ENCODE measurements at places on chromosomes 1 and 21.
A peak's percentile ranks its signal among the peaks of the same experiment; 100 is the strongest.

DNA sequence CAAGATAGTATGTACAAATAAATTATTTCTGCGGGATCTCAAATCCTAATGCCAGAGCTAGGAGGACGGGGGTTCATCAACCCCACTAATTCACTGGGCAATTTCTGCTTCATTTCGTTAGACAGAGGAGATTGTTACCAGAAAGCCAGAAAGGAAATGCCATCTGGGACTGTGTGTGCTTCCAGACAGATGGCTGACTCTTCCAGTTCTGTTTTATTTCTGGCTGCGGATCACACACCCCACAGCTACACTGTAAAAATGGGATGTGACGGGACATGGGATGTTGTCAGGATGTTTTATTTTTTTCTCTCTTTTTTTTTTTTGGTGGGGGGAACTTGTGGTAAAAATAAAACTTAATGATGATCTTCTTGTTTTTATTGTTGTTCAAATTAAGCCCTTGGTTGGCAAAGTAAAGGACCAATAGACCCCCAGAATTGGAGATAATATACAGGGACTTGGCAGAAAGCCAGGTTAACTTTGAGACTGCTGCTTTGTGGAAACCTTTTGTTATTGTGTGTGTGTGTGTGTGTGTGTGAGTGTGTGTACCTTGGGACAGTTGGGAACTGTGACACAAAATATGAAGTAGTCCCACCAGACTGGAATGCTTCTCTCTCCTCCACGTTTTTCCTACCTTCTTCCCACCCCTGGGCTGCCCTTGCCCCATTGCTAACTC, 114.5 kb downstream of the NUF2 start:
- peak; percentile 84 for DNase-seq

DNA sequence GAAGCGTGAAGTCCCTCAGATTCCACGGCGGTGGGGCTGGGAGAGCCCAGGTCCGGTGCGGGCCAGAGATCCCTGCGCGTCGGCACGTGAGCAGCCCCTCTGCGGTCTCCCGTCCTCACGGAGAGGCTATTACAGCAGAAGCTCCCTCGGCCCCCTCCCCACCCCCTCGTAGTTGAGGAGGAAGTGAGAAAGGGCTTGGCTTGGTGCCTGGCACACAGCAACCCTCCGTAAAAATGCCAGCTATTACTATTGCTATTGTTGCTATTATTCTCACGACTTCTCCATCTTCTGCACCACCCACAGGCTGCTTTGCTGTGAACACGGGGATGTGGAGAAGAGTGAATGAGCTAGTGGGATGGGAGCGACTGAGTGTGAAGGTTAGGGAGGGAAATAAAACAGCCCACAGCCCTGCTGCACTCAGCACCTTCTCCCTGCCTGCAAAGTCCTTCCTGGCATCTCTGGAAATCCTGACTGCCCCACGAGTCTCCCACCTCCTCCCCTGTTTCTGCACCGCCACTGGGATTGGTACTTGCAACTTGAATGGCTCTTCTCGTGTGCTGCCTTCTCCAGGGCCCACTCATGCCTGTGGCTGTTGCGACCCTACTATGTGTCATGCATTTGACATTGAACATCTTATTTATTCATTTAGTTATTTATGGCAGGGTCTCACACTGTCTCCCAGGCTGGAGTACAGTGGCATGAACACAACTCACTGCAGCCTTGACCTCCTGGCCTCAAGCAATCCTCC, 26.6 kb downstream of the ZBTB18 start:
- DNase-seq, result no peak

DNA sequence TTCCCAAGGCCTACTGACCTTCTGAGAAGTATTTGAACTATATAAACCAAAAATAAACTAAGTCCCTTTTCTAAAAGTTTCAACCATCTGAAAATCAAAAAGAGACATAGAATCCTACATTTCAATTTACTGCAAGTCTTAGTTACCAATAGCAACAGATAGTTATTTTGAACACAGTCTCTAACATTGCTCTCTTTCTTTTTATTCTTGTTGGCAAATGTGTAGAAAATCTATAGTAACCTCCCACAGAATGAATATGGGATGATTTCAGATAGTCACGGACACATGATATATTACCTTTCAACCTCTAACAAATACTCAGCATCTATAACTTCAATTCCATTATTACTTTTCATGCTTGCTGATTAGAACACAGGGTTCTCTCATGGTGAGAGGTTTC, 68.9 kb upstream of the RAB3GAP2 start:
- no peak for DNase-seq

- no peak for DNase-seq
These were observed 668 bp downstream of the KIF14 start for GRCh38 chr1:200619894-200620272.

DNA sequence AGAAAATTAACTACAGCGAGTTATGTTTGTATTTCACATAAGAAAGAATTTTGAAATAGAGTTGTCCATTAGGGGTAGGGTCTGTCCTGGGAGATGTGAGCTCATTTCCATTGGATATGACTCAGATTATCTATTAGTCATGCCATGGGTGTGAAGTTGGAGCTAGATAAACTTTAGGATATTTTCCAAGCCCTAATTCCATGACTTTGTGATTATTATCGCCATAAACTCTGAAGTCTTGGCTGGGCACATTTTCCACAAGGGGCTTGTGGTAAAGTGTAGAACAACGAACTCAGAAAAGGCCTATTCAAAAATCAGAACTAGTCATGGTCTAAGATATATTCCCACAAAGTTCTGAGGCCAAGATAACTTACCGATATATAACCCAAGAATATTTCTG, 396.6 kb downstream of the DPYD start:
- DNase-seq, result no peak

- no peak for DNase-seq
These were observed 640.7 kb downstream of the ADGRL2 start for GRCh38 chr1:82441402-82441801.

DNA sequence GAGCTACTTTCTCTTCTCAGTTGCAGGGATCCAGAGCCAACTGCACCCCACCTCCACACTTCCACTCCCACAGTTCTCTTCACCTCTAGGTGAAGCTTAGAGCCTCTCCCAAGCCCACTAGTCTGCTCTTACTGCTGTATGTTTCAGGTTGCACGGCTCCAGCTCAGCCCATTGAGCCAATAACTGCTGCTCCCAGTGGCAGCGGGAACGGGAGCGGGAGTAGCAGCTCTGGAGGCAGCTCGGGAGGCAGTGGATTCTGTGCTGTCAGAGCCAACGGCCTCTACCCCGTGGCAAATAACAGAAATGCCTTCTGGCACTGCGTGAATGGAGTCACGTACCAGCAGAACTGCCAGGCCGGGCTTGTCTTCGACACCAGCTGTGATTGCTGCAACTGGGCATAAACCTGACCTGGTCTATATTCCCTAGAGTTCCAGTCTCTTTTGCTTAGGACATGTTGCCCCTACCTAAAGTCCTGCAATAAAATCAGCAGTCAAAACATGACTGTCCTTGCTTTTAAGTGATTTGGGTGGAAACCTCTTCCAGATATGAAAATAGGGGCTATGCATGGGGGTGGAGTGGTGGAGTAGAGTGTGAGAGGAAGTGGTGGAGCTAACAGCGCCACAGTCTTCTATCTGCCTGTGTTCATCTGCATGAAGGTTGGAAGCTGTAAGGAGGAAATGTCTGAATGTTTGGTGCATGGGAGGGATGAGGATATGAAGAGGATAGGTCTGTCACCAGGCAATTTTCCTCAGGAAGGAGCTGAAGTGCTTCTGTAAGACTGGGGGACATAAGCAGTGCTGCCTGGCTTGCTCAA, 29.6 kb downstream of the CHIA start:
- no peak for DNase-seq

- no peak for DNase-seq
These were observed 119.2 kb downstream of the PBX1 start for GRCh38 chr1:164678136-164678700.

DNA sequence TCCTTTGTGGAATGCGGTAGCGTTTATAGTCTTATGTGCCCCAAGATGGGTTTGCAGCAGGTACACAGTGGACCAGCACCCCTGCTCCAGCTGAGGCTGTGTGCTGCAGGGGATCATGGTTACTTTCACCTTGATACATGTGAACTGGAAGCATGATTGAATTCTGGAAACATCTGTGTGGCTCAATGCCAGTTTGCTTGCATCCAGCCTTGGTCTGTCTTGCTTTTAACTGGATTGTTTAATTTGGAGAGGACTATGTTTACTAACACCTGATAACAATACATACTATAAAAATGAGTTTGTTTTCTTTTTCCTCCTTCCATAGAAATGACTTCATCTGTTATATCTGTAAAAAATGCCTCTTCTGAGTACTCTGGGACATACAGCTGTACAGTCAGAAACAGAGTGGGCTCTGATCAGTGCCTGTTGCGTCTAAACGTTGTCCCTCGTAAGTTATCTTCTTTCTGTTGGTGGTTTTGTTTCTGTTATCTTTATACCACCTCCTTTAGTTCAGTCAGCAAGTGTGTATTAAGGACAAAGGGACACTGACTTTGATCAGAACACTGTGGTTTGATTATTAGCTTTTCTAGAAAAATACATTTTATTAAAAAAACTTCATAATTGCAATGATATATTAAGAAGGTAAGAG, 47.7 kb downstream of the CXADR start:
- no peak for DNase-seq

GRCh38 chr1:42937836-42938644, 20.6 kb downstream of the SLC2A1 start:
- DNase-seq, result no peak

DNA sequence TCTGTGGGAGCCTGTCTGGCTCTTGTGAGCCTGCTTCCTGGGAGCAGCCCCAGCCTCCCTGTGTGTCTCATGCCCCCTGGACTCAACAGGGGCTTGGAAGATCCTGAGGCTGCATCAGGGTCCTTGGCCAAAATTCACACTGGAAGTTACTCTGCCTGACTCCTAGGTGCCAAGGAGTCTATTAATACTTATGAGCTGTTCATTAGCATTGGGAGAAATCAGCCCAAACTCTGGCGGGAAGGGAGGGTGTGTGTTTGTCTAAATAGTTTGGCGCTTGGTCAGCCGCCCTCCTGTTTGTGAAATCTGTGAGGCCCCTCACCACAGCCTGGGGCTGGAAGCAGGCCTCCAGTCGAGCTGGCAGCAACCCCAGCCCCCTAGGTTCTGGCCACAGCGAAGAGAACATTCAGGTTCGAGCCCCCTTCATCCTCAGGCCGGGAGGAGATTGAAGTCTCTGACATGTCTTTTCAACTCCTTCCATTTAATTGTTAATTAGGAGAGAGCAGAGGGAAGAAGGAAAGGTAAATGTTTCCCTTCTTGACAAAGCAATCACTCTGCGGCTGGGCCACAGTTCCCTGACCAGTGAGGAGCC, 82.1 kb upstream of the F3 start:
- no peak for DNase-seq

GRCh38 chr1:108878160-108878469, 1.3 kb downstream of the GPSM2 start:
- no peak for DNase-seq

- no peak for DNase-seq
These were observed 45.8 kb downstream of the SSX2IP start for GRCh38 chr1:84644472-84644871.

DNA sequence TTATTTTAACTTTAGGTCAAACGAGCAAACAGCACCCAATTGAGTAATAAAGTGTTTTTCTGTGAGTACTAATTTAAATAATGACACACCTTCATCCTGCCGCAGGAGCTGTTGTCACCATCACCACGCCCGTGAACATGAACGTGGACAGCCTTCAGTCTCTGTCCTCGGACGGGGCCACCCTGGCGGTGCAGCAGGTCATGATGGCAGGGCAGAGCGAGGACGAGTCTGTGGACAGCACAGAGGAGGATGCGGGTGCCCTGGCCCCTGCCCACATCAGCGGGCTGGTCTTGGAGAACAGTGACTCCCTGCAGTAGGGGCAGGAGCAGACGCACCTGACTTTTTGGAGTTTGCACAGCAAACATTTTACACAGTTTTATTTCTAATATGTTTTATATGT, 45.9 kb downstream of the CBS start:
- no peak for DNase-seq

DNA sequence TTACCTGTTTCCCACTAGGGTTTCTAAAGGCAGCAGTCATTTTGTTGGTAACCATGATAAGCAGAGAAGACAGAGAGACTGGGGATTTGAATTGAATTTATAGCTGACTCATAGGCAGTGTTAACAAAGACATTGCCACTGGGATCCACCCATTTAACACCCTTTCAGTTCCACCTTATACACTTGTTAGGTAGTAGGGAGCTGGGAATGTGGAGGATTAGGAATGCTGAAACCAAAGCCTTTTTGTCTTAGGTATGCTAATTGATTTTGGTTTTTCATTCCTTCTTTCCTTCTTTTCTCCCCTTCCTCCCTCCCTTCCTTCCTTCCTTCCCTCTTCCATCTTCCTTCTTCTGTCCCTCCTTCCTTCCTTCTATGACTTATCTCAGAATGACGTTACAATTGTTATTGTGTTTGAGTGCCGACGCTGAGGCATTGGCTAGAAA, 7.5 kb upstream of the EVI5 start:
- no peak for DNase-seq

- DNase-seq, result no peak
These were observed 27.5 kb downstream of the TMEM51 start for GRCh38 chr1:15180945-15181523.

- no peak for DNase-seq
These were observed 43.8 kb downstream of the FGGY start for GRCh38 chr1:59340411-59341307.

- DNase-seq, result peak; percentile 81
These were observed 19.3 kb upstream of the KLHDC8A start for GRCh38 chr1:205375835-205376545.

DNA sequence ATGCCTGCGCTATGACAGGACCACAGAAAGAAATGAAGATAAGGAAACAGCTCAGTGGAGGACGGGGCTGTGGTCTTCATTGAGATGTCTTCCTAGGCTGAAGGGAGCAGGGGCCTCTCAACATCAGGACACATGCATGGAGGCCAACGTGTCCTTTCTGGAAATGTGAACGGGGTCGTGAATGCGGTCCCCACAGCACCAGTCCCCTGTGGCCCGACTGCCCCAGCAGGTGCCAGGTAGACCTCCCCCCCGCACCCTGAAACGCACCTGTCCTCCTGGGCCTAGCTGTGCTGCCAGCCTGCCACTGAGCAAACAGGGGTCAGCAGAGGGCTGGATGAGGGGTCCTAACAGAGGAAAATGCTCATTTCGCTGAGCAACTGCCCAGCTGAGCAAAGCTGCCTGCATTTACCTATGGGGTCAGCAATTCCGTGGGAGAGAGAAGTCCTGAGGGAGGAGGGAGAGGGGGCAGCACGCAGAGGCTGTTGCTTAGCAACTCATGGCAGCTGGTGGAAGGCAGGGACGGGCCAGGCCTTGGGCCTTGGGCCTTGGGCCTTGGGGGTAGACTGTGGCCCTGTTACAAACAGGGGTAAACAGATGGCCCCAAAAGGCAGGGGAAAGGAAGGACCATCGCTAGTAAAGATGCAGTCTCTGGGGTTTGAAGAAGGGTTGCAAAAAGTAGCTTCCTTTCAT, 77.4 kb downstream of the NPHP4 start:
- DNase-seq, result no peak

DNA sequence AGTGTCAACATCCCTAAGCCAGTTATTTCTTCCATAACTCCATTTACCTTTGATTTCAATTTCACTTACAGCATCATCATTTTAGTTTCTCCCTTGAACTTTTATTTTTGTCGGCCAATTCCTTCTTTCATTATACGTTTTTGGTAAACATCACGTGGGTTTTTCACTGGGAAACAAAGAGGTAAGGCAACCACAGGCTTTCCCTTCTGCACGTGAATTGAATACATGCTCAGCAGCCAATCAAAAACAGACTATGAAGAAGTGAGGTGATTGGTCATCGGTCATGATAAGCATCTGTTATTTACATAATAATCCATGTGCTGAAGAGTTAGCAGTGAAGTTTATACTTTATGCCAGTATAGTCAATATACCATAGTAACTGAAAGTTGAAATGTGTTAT, 98.7 kb downstream of the NCAM2 start:
- DNase-seq, result no peak

- DNase-seq, result peak; percentile 67
These were observed 283.1 kb downstream of the LMX1A start for GRCh38 chr1:165073185-165074007.

Data from NCI-H1694 (cell line).